ENCODE measurements at places on chromosomes 3 and 15. TPM values are rescaled to one million over a fixed set of nuclear protein-coding genes. Genes with fewer than 3 reads are reported as not detected.

SLCO2A1 gene
- 1.4 TPM for total RNA-seq

SLC6A20 gene
- total RNA-seq, result not detected

KCNAB1 gene
- 11.7 TPM for total RNA-seq

ST6GAL1 gene
- total RNA-seq, result 101 TPM

EPHB1 gene
- total RNA-seq, result 2.5 TPM

KAT2B gene
- total RNA-seq, result 11.0 TPM

CKMT1A gene
- not detected for total RNA-seq

SH3GL3 gene
- total RNA-seq, result not detected

CPA3 gene
- 1.7 TPM for total RNA-seq

DNA sequence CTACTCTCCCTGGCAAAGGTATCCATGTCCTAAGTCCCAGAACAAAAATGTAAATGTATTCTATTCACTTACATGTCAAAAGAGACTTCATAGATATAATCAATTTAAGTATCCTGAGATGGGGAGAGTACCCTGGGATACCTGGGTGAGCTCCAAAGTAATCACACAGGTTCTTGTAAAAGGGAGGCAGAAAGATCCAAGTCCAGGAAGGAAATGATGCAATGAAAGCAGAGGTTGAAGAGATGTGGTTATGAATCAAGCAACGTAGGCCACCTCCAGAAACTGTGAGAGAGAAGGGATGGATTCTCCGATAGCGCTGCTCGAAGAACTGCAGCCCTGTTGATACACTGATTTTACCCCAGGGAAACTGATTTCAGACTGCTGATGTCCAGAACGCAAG lies 93.9 kb upstream of the VGLL3 start:
- no peak for DNase-seq

- no peak for DNase-seq
Measured at GRCh38 chr3:54928046-54928770, at the start of gene LRTM1. Gene LRTM1 (minus strand): TSS chr3:54928059. CDS start chr3:54927911, 148 bp downstream.

DNA sequence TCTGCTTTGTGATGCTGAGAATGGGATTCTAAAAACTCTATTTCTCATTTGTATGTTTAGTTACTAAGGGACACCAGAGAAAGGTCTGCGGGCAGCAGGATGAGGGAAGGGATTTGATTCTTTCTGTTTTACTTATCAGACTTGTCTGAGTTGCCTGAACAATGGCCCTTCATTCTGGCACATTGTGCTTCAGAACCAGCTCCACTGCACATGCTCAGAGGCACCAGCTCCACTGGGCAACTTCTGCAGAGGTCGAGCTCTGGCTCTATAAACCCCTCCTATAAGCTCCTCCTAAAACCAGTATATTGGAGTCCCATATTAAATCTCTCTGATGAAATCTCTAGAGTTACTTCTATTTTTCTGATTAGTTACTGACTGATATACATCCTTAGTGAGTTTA lies 453.2 kb upstream of the CDIN1 start:
- no peak for DNase-seq

DNA sequence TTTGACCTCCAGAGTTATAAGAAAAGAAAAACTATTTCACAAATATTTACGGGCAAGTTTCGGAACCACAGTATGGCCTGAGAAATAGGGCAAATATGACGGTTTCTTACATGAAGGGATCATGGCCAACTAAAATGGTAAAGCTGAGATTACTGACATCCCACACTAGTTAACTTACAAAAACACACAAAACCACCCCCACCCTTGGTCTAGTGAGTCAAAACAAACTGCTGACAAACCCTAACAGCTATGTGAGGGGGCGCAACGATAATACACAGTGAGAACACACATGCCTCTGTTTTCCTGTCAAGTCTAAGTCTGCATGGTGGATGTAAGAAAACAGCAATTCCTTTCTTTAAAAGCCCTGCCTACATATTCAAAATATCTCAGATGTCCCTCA lies 32.3 kb downstream of the CBLB start:
- DNase-seq, result no peak

- no peak for DNase-seq
Measured at GRCh38 chr3:145785668-145786067, 375.3 kb downstream of the PLOD2 start.

- DNase-seq, result no peak
Measured at GRCh38 chr3:157999246-157999645, 107.0 kb downstream of the SHOX2 start.

DNA sequence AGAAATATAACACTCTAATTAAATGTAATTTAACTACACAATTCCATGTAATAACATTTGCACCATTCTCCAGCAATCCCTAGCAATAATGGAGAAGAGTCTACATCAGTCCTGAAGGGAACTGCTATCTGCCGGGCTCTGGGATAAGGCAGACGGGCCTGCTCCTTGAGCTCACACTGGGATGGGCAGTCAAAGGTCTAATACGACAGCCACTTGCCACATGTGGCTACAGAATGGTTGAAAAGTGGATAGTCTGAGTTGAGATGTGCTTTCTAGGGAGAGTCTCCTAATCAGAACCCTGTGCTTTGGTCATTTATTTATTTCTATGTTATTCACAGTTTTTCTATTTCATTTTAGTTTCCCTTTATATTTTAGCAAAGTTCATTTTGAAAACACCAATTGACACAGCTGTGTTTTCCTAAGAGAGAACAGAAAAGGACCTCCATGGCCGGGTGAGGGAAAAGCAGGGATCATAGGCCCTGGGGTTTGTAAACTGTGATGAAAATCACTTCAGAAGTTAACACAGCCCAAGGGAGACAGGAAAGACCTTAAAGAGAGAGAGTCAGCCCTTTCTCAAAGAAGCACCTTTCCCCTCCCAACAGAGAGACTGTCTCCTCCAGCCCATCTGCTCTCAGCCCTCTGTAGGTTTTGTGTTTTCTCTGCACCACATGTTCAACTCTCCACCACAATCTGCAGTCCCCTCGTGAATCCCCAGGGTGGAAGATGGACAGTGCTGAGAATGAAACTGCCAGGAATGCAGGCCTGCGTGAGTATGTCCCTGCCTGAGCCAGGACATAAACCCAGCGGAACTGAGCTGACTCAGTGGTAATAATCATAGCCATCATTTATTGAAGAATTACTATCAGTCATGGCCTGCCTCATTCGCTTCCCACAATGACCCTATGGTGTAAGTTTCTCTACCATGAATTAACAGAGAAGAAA lies 11.6 kb downstream of the FSIP1 start:
- no peak for DNase-seq

DNA sequence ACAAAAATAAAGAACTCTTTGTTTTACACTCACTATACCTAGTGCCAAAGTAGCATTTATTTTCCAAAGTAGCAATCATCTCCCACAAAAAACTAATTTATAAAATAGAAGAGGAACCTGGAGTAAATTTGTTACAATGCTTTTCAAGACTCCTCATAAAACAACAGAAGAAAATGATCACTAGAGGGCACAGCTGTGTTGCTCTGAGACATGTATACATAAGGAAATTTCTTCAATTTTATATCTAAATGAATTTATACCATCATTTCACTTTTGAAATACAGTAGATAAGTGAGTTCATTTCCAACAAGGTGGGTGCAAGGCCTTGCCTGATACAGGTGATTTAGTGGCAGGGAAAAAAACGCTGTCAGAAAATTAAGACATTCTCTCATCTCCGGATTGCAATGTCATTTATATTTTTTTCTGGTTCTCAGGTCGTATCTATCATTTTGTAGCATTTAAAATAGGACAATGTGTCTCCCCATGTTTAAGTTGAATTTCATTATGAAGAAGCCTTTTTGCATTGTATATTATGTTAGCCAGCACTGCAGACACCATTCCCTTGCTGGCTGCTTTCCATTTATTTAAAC lies 25.3 kb upstream of the ARHGEF26 start:
- peak; percentile 42 for DNase-seq

GRCh38 chr15:69794645-69795469 lies 302.9 kb downstream of the TLE3 start:
- DNase-seq, result no peak

- DNase-seq, result peak; percentile 96
Measured at GRCh38 chr15:70474471-70475406, 288.6 kb downstream of the UACA start.

DNA sequence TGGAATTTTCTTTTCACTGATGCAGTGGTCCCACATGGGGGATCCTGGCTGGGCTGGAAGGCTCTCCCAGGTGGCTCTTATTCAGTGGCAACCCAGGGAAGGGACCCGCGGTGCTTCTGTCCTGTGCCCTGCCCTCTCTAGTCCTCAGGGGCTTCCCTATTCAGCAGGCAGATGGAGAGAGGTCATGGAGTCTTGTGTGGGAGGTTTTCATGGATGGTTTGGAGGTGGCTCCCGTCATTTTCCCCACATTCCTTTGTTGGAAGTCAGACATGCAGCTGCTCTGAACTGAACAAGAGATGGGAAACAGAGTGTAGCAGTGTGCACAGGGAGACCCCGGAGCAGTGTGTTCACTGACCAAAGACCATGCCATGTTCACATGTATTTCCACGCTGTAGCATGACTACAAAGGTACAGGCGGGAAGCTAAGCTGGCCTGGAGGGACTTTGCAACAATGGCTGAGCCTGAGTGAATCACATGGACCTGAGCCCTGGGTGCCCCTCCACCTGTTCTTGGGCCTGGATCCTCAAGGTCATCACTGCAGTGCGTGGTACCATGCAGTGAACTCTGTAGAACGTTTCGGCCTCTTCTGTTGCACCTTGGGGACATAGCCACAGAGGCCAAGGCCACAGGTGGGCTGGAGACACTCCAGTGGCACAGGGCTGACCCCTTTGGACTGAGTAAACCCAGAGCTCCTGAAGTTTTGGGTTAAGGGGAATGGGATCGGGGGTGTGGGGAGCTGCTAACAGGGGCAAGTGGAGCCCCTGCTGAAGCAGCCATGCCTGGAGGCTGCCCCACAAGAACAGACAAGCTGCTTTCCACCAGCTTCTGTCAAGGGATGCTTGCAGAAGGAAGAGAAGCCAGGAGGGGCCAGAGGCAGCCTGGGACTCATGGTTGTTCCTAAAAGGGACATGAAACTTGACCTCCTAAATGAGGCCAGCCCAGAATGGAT lies 123.0 kb downstream of the ASB7 start:
- DNase-seq, result no peak

DNA sequence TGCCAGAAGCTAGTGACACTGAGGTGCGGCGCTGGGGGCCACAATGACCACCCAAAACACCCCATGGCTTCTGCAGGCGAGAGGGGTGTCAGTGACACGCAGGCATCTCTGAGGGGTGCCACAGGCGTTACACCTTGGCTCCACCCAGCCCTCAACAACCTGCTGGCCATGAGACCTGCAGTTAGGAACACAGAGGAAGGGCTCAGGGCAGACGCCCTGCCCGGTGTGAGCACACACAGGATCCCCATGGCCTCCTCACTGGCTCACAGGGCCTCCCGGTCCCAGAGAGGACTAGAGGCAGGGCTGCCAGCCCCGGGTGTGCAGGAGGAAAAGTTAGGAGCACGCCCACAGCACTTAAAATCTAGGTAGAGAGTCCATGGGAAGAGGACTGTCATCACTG lies 35.1 kb downstream of the CYFIP1 start:
- DNase-seq, result no peak

GRCh38 chr3:50133283-50133615 lies 21.9 kb upstream of the SEMA3F start:
- no peak for DNase-seq

DNA sequence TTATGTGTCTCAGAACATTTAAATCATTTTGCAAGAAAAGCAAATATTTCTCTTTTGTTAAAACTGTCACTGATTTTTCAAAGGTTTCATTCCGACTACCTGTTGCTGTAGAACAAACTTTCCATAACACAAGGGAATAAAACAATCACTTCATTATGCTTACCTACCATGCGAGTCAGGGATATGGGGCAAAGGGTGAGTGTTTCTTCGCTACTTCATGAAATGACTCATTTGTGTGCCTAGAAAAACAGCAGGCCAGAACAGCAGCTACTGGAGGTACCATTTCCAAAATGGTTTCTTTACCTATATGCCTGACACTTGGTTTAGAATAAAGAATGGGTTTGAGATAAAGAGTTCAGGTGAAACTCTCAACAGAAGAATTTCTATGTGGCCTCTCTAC lies 712.5 kb downstream of the PLOD2 start:
- DNase-seq, result no peak

GRCh38 chr3:124137216-124137615 lies 145.3 kb upstream of the ROPN1 start:
- no peak for DNase-seq

- no peak for DNase-seq
Measured at GRCh38 chr15:76844096-76844495, 61.0 kb downstream of the SCAPER start.

DNA sequence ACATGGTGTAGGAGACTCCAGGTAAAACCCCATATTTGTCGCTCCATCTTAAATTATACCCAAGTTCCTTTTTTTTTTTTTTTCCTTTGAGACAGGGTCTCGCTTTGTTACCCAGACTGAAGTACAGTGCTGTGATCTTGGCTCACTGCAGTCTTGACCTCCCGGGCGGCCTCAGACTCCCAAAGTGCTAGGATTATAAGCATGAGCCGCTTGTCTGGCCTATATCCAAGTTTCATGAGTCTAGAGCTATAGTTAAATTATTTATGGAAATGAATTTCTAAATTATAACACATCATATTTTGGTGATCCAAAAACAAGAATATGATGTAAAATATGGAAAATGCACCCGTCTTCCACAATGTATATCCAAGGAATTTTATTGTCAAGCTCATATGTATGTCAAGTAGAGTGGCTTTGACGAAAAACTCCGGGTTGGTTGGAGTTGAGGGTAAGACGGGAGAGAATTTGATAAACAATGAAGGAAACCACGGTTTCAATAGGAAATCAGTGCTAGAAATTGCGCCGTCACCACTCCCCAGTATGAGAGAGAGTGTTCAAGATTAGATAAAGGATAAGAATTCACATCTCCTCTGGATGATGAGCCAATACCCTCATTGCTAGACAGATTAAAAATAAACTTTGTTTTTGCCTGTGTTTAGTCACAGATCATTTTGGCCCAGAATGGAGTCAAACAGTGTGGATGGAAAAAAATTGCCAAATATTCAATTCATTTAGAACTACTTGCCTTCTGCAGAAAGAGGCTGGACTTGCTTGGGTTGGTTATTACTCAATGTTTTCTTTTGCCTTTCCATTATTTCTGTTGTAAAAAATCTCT lies 209.2 kb upstream of the NR2F2 start:
- no peak for DNase-seq

- no peak for DNase-seq
Measured at GRCh38 chr3:136050250-136050649, 84.7 kb downstream of the PPP2R3A start.

GRCh38 chr15:79041601-79042168 lies 48.9 kb downstream of the RASGRF1 start:
- DNase-seq, result no peak

DNA sequence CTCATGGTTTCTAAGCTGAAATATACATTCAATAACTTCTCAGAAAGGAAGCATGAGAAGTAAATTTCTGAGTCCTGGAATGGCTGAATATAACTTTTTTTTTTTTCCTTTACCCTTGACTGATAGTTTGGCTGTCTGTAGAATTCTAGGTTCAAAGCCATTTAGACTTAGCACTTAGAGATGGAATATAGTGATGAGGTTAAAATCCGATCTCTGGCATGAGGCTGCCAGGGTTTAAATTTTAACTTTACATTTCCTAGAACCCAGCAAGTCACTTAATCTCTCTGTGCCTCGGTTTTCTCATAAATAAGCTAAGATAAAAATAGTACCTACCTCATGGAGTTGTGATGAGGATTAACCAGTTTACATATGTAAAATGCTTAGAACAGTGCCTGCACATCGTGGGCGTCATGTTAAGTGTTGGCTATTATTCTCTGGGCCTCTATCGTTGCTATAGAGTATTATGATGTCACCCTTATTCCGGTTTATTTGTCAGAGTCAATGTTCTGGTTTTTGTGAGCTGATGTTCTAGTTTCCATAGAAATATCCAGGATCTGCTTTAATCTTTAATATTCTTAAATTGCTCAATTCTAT lies 199.8 kb upstream of the TLE3 start:
- no peak for DNase-seq

GRCh38 chr3:107956991-107957900 lies 133.6 kb downstream of the CD47 start:
- DNase-seq, result peak; percentile 81
